ENCODE measurements at places on chromosomes 11 and 22.

- no peak for DNase-seq
These were observed 13.1 kb downstream of the TENM4 start for GRCh38 chr11:79427611-79428327.

DNA sequence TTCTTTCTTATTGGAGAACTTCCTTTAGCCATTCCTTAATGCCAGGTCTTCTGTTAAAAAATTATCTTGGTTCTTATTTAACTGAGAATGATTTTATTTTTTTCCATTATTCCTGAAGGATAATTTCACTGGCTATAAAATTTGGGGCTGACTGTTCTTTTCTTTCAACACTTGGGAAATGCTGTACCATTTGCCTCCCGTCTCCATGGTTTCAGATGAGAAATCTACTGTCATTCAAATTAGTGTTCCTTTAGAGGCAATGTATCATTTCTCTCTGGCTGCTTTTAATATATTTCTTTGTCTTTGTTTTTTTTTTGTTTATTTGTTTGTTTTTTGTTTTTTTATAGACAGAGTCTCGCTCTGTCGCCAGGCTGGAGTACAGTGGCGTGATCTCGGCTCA is 51.8 kb upstream of the SMTN start:
- DNase-seq: no peak

GRCh38 chr11:70436501-70436860 is 38.2 kb downstream of the CTTN start:
- no peak for DNase-seq

DNA sequence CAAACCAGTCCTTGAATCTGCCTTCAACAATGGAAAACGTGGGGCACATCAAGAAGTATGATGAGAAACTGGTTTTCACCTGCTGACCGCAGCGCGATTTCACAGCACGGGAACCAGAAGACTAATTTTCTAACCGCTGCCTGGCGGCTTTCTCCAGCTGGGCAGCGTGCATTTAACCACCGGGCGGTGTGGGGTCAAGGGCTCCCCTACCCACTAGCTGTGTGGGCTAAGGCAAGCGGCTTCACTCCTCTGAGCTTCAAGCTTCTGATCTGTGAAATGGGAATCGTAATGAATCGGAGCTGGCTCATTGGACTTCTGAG is 4.2 kb downstream of the SHANK2 start:
- no peak for DNase-seq

DNA sequence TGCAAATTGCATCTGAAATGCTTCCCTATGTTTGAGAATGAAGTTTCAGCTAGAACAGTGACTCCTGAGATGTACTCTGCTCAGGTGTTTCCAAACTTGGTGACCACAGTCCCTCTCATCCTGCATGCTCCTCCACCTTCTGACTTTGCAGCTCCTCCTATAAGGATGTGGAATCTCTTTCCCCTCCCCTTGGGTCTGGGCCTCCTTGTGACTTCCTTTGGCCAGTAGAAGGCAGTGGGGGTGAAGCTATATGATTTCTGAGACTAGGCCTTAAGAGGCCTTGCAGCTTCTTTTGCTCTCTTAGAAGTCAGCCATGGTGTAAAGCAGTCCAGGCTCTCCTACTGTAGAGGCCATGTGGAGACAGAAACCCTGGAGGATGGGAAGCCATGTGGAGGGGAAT is 50.7 kb downstream of the CSF2RB start:
- DNase-seq: no peak

DNA sequence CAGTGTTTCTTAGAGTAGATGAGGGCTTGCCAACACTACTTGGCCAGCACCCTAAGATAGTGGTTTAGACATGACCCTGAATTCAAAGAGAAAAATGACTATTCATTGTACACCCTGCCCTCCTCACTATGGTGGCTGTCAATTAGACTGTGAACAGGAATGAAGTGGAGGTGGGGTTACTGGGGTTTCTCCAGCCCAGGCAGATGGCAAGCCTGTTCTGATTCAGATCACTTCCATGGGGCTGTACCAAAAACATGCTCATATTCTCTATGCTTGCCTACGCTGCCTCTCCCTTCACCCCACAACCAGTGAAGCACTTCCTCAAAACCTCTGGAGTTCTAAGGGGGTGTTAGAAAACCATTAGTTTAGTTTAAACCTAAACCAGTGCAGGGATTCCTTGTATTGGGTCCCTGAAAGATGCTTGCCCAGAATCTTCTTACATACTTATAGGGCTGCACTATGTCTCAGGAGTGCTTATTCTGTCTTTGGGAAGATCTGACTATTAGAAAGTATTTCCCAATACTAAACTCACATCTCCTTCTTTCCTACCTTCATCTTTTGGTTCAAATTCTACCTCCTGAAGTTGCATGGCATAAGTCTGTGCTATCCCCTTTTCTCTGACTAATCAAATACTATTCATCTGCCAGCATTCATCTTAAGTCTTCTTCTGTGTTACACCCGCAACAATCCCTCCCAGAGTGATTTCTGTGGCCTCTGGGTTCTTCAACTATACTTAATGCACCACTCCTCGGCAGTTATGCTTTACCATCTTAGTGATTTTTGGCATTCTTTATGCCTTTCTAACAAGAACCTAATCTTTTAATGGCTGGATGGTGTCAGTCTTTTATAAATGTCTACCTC is 71.8 kb downstream of the ATG16L2 start:
- DNase-seq: no peak

GRCh38 chr22:33986167-33986771 is 66.0 kb upstream of the LARGE1 start:
- DNase-seq: peak; percentile 26

DNA sequence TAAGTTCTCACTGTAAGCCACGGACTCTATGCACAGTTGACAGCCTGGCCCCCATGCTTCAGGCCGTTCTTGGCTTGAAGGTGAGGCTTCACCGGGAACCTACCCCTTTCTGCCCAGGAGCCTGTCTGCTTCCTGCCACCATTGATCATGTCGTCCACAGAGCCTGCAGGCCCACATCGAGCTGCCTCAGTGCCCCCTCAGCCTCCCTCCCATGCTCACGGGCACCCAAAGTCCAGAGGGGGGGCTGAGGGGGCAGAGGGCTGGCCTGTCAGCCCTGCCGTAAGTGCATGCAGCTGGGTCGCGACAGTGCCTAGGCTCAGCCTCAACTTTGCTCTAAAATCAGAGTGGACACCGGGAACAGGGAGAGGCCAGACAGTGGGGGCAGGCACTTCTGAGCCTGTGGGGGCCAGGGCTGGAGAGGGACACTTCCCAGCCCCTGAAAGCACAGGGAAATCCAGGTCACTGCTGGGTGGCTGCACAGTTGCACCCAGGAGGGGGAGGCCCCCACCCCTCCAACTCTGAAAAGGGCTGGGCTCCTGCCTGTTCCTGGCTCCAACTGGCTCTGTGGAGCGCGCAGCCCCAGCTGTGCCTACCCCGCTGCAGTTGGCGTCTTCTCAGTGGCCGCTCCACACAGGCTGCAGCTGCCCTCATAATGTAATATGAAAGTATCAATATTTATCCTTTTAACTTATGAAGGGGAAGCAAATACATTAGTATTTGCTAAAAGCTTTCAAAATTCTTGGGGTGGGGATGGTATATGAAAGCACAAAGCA is 598.6 kb downstream of the DLG2 start:
- no peak for DNase-seq

DNA sequence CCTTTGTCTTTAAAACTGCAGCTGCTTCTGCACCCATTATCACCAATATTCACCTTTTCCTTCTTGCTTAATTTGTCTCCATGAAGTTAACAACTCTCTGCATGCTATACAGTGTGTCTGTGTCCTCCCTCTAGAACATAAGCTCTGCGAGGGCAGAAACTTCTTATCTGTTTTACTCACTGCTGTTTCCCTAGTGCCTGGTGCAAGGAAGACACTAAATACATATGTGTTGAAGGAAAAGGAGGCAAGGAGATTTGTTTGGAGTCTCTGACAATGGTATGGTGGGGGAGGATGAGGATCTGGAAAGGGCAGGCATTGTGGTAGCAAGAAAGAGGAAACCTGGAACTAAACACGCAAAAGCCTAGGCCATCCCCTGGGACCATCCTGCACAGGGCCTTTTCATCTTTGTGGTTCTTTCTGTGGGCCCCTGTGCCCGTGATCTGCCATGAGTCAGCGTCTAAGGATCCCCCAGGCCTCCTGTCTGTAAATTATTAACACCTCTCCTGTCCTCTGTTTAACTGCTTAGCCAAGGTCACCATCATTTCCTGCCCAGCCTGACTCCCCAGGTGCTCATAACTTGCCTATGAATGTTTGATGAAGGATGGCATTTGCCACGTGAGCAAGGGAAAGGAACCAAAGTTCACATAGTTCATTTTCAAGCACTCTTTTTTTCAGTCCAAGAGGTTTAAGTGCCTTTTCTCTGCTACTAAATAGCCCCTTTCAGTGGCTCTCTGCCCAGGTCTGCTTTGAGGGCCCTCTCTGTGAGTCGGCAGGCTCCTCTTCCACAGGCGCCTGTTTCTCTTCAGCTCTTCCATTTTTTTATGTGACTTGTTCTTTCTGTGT is 131.1 kb downstream of the RASSF10 start:
- DNase-seq: no peak

- no peak for DNase-seq
These were observed 48.3 kb downstream of the SYT13 start for GRCh38 chr11:45237711-45238315.

DNA sequence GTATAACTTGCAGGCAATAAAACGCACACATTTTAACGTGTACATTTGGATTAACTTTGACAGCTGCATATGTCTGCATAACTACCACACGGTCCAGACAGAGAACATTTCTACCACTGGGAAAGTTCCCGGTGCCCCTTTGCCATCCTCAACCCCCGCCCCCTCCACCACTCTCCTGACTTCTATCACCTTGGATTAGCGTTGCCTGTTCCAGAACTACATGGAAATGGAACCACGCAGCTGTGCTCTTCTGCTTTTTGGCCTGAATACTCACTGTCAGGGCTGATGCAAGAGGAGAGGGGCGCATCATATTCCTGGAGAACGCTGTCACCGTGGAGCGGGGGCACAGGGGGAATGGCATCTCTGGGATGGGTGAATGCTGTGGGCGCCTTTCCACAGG is 62.1 kb downstream of the LRP5 start:
- no peak for DNase-seq

DNA sequence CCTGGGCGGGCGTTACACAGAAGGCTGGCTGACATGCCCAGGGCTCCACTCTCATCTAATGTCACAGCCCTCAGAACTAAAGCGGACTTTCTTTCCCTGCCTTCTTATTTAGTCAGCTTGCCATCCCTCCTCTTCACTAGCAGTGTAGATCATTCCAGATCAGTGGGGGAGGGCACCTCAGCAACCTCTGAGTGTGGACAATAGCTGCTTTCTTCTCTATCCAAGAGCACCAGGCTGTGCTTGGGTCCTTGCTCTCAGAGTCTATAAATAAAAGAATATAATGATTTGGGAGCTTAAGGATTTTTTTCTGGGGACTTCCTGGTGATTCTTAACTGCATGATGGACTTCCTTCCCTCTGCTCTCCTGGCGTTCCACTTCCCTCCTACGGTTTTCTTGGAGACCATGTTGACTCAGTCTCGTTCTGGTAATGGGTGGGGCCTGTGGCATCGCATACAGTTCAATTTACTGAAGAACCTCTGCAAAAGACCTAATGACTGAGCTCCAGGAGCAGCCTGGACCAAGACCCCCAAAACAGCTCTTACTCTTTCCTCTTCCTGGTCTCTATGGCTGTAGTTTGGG is 2.9 kb upstream of the HMBS start:
- no peak for DNase-seq

DNA sequence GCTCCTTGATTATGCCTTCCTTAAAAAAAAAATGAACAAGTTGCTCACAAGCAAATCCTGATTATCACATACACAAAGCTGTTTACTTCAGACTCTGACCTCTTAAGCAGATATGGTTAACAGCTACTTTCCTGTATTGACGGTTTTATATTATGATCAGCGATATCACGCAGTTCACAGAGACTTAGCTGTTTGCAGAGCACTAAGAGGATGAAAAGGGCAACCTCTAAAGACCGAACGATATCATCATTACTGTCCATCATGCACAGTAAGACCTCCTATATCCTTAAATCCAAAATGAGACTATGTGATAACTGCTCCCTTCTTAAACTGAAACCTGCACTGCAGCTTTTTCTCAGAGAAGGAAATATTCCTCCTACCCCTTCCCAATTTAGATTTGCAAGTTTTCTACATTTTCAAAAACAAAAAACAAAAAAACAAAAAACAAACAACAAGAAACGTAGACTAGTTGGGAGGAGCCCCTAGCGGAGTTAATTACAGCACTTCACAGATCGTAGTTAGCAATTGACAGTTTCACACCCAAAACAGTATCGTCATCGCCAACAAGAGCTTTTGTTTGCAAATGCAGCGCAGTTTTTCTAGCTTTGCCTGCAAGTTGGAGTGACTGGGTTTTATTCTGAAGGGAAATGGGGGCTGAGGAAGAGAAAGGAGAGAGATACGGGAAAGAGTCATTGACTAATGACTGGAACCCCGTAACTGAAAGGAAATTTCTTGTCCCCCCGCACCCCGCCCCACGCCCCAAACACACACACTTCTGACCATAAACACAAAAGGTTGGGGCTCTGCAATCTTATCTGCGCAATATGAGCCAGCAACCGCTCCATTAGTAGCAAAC is 1.2 kb downstream of the DDX6 start:
- DNase-seq: peak; percentile 49

GRCh38 chr11:40306938-40307548 is 1152.4 kb downstream of the LRRC4C start:
- DNase-seq: no peak

DNA sequence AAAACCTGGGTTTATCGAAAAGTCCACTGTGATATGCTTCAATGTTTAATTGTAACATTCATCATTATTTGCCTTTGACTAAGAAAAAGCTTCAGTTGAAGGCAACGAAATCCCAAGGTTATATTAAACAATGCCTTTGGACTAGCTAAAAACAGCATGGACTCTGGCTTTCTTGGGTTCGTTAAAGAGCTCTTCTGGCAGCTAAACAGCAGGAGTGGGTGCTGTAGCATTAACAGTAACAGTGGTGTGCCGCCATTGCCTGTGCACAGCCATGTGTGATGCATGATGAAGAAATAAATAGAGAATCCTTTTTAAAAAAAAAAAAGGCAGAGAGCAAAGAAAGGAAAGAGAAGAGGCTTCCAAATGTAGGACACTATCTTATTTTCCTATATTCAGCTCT is 406.6 kb upstream of the FAT3 start:
- no peak for DNase-seq

DNA sequence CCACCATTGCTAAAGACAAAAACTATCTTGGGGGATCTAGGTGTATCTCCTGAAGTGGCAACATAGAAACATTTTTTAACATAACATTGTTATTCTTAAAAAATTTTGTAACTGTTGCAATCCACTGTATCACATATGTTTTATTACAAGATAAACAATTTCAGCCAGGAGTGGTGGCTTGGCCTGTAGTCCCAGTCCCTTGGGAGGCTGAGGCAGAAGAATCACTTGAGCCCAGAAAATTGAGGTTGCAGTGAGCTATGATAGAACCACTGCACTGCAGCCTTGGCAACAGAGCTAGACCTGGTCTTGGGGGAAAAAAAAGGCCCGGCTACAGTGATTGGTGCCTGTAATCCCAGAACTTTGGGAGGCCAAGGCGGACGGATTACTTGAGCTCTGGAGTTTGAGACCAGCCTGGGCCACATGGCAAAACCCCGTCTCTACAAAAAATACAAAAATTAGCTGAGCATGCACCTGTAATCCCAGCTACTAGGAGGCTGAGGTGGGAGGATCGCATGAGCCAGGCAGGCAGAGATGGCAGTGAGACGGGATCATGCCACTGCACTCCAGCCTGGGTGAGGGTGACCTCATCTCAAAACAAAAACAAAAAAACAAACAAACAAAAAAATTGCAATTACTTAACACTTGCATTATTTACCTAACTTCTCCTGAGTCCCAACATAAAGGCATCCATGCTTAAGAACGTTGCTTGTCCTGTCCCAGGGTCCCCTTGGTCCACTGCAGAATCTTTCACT is 1.5 kb upstream of the DEPDC5 start:
- no peak for DNase-seq

All from GM12864 (cell line).